Mononuclear cell (primary cell): ENCODE measurements at places on chromosomes 6 and 20. TPM values are rescaled to one million over a fixed set of nuclear protein-coding genes. Genes with fewer than 3 reads are reported as not detected.

The TINAG gene
- not detected for total RNA-seq

The CFAP206 gene
- not detected for total RNA-seq

The L3MBTL1 gene
- 8.0 TPM for total RNA-seq

The CST3 gene
- 486 TPM for total RNA-seq

The SEMG1 gene
- not detected for total RNA-seq

The PEX7 gene
- 6.1 TPM for total RNA-seq

The PSMB1 gene
- total RNA-seq: 208 TPM

The DZANK1 gene
- 0.84 TPM for total RNA-seq

The PLA2G7 gene
- 5.1 TPM for total RNA-seq

The LRFN2 gene
- 0.21 TPM for total RNA-seq

The DUSP15 gene
- total RNA-seq: not detected

The MDC1 gene
- total RNA-seq: 6.4 TPM

The FRMD1 gene
- not detected for total RNA-seq

The HCK gene
- 52.4 TPM for total RNA-seq

The EEF1A2 gene
- total RNA-seq: 0.73 TPM

The LY6G6F gene
- 7.7 TPM for total RNA-seq

The ZNF334 gene
- 0.10 TPM for total RNA-seq

The CD93 gene
- 85.5 TPM for total RNA-seq

The APCDD1L gene
- total RNA-seq: not detected

The MEP1A gene
- not detected for total RNA-seq

The SEC23B gene
- total RNA-seq: 25.0 TPM

The RAB44 gene
- 1.3 TPM for total RNA-seq

The PRDM13 gene
- under 0.01 TPM for total RNA-seq

The DEFB132 gene
- not detected for total RNA-seq

The HTR1E gene
- total RNA-seq: not detected

The MAFB gene
- total RNA-seq: 122 TPM

The SAMD3 gene
- 88.1 TPM for total RNA-seq

The OR2B3 gene
- total RNA-seq: not detected

The CYP21A2 gene
- not detected for total RNA-seq

The SLC22A16 gene
- not detected for total RNA-seq

The CENPW gene
- not detected for total RNA-seq

The ZC2HC1B gene
- total RNA-seq: not detected

The ERMARD gene
- 10.9 TPM for total RNA-seq

The RALGAPB gene
- total RNA-seq: 40.6 TPM

The LRRC73 gene
- not detected for total RNA-seq

The PSMB9 gene
- 18.7 TPM for total RNA-seq

The CLPSL2 gene
- not detected for total RNA-seq

The SLC22A3 gene
- total RNA-seq: not detected

The KHDRBS2 gene
- 2.4 TPM for total RNA-seq

The ACOT8 gene
- 13.9 TPM for total RNA-seq

The BPIFB4 gene
- not detected for total RNA-seq

The DNAJC5 gene
- total RNA-seq: 26.0 TPM

The FAM209B gene
- total RNA-seq: 0.52 TPM

The TSPO2 gene
- not detected for total RNA-seq
